Esophagus squamous epithelium (tissue), 5 donors: ENCODE measurements at places on chromosomes 6 and 20.

GRCh38 chr20:57821935-57822334, 112.1 kb upstream of the PMEPA1 start:
- no peak for DNase-seq

GRCh38 chr6:17928514-17929430, 58.7 kb downstream of the KIF13A start:
- no peak for DNase-seq

DNA sequence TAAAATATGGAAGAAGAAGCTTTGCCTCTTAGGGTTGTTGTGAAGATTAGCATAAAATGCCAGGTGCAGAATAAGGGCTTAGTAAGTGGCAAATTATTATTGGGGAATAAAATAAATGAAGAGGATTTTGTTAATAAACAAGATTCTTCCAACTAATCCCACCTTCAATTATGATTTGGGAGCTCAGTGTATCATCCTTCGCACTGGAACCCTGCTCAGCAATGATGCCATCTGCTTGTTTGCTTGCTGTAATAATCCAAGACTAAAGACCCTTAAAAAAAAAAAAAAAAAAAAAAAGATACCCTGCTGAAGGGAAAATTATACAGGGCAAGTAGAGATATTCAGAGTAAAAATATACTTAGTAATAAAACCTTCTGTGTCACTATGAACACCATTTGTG, 62.0 kb upstream of the RREB1 start:
- DNase-seq, result no peak

GRCh38 chr6:168497381-168497780, 56.4 kb downstream of the SMOC2 start:
- no peak for DNase-seq

- no peak for DNase-seq
Observed at GRCh38 chr6:12439296-12439695, 149.1 kb downstream of the EDN1 start.

DNA sequence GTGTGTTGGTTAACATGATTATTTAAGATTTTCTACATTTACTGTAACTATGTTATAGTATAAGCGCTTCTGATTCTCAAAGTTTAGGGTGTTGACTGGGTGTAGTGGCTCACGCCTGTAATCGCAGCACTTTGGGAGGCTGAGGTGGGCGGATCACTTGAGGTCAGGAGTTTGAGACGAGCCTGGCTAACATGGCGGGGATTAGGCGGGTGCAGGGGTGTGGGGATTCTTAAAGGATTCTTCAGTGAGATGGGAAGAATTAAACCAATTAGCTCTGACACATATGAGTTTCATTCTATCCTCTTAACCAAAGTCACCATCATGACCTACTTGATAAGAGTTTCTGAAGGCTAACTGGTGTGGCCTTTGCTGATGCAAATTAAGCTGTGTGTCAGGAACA, 39.2 kb downstream of the GSTA4 start:
- DNase-seq, result no peak

DNA sequence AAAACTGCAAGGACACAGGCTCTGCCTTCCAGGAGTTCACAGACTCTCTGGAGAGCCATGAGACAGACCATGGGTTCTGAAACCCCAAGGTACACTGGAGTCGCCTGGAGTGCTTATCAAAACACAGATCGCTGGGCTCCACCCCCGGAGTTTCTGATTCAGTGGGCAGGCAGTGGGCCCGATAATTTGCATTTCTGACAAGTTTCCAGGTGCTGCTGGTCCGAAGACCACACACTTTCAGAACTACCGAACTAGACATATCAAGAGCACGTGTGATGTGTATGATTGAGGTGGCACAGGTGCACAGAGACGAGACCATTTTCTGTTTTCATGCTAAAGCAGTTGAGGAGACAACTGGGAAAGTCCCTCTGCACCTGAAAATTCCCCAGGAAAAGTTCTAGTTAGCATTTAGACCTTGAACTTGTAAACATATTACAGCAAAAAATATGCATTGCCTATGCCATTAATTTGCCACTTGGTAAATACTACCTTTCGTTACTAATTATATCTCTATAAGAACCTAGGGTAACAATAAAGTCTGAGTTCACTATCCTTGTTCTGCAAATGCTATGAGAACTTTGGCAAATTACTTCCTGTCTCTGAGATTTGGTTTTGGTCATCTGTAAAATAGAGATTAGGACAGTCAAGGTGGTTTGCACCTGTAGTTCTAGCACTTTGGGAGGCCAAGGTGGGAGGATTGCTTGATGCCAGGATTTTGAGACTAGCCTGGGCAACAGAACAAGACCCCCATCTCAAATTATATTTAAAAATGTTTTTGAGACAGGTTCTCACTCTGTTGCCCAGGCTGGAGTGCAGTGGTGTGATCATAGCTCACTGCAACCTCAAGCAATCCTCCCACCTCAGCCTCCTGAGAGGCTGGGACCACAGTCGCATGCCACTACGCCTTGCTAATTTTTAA, 14.3 kb upstream of the PIM1 start:
- DNase-seq, result no peak

- no peak for DNase-seq
Observed at GRCh38 chr6:28814032-28814976, 109.5 kb downstream of the TRIM27 start.

GRCh38 chr6:21610341-21610740, 16.8 kb downstream of the SOX4 start:
- no peak for DNase-seq

DNA sequence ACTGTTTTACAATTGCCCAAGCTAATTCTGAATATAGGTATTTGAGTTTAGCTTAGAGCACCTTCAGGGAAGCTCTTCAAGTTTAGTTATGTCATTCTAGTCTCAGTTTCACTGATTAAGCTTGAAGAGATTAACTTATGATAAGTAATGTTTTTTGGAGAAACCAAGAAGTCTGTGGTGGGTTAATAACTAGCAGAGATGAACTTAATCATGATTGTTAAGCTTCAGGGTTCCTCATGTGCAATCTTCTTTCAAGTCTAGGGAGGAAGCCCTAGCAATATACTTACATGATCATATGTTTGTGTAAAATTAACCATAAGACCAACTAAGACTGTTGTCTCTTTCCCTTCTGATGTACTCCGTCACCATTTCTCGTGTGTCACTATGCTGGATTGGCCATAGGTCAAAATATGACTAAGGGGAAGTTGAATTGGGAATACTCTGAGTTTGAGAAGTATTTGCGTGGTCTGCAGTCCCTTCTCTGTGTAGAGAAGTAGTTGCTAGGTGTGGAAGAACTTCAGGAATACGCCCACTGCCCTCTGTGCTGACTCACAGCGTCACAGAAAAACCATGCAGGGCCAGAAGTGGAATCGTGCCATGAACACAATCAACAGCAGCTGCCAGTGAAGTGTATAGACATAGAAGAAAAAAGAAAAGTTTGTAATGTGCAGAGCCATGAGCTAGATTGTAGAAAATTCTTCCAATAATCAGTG, 88.3 kb downstream of the SH3BGRL2 start:
- no peak for DNase-seq

DNA sequence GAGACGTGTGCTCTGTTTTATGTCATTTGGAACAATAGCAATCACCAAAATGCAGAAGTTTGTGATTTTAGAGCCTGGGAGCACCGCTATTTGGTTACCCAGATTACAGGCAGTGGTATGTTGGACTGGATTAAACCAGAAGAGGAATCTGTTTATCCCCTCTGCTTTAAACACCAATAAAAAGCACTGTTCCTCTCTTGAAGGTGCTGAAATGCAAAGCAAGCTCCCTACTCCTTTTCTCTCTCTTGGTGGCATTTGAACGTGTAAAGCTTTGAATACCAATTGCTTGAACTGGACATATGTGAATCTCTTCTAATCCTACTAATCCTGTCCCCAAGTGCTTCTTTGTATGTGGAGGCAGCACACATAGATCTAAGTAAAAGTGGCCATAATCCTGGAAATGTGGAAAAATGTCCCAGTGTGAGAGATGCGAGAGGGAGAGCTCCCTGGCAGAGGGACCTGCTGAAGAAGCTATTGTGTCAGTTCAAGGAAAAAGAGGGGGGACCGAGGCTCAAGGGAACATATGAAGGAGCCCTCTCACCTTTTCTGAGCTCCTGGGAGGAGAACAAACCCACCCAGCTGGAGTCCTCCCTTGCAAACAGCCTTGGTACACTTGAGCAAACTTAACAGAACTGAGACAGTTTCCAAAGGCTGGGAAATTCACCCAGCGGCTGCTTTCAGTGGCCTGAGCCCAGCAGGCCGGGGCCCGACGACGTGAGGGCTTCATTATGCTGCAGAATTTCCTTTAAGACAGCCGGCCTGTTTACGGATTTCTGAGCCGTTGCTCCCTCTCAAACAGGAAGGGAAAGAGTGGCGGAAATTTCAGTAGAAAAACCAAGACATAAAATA, 18.8 kb upstream of the OLIG3 start:
- no peak for DNase-seq

DNA sequence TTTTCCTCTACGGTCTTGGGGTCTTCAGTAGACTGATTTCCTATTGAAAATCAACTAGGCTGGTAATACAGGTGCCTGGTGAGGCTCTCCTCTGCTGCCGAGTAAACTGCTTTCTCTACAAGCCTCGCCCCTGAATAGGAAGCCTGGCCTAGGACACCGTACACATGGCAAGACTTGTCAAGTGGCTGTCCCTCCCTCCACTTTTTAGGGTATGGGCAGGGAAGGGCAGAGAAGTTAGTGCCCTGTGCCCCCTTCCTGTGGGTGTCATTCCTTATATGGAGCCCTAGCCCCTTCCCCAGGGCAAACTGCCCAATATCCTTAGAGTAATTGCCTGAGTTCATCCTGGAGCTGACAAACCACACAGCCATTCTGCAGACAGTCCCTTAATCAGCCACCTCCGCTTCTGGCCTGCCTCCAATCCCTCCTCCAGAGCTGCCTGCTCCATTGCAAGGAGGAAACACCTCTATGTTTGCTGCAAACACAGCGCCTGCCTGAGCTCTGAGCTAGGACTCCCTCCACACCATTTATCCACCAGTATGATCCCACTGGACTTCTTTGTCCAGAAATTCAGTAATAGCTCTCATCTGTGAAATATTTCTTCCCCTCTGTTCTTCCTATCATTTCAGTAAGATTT, 93.1 kb downstream of the CHD6 start:
- no peak for DNase-seq

GRCh38 chr20:32159766-32160221, 47.7 kb downstream of the PLAGL2 start:
- DNase-seq, result no peak

DNA sequence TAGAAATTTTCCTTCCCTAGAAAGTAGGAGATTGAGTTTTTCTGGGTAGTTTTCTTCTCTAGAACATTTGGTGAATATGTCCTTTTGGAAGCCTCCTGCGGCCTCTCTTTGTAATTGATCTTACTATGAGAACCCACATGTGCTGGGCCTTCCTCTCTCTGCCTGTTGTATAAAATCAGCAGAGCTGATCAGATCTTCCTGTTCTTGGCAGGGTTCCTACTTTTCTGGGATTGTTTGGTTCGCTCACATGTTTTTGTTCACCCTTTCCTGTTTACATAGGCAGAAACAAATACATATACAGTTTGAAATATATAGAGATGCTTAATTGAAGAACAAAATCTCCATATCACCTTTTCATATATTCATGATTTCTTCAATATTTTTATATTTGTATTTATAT, 57.8 kb downstream of the IL22RA2 start:
- no peak for DNase-seq

GRCh38 chr6:69647726-69648125, 149.1 kb downstream of the LMBRD1 start:
- DNase-seq, result no peak

- no peak for DNase-seq
Observed at GRCh38 chr6:106963544-106963943, 11.0 kb downstream of the CD24 start.

GRCh38 chr6:72406517-72406916, 215.3 kb upstream of the KCNQ5 start:
- DNase-seq, result no peak

- no peak for DNase-seq
Observed at GRCh38 chr6:43963877-43964658, 163.2 kb downstream of the MRPL14 start.

DNA sequence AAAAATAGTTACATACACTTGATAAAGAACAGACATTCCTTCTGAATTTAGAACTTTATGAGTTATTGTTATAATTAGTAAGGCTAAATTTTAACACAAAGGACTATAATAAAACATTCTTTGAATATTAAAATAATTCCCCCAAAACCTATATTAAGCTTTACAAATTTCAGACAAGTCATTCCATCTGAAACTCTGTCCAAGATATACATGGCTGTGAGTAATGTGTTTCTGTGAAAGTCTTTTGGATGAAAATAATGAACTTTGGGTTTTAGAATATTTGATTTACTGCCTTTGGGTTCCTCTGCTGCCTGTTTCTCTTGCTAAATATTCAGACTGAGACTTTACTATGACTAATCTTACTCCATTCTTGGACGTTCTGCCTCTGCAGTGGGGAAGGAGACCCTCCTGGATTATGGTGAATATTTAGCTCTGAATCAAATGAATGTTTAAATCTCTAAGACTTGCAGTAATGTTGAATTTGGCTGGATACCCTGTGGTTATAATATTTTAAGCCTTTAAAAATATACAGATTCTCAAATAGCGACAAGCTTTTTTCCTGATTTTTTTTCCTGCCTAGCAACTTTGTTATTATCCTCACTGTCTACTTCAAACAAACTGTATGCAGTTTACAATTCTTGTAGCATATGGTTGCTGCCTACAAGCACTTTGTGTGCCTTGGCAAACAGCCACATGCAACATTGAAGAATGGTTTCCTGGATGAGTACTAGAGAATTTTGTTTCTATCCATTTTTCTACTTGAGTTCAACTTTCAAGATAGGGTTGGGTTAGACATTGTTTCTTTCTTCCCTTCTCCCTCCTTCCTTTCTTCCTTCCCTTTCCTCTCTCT, 51.4 kb downstream of the TXLNB start:
- no peak for DNase-seq

GRCh38 chr20:24665196-24665595, 195.8 kb downstream of the SYNDIG1 start:
- DNase-seq, result no peak

GRCh38 chr20:59157961-59158541, 5.6 kb upstream of the ZNF831 start:
- DNase-seq, result no peak

GRCh38 chr6:104540743-104541142, 319.0 kb downstream of the HACE1 start:
- no peak for DNase-seq
